Activated T-helper 1 cell treated with anti-CD3 and anti-CD28 coated beads, Interleukin-12 subunit alpha, Interleukin-12 subunit beta, Interleukin-2, Interleukin-4 antibody, amounts not matched to agents 30 ng/mL and 10 ng/mL and 1 ng/mL, durations not matched to agents 14 hours and 24 hours and 36 hours (primary cell): ENCODE measurements at places on chromosomes 3 and 15.

GRCh38 chr3:179967622-179968021 is 69.1 kb downstream of the PEX5L start:
- DNase-seq: no peak

DNA sequence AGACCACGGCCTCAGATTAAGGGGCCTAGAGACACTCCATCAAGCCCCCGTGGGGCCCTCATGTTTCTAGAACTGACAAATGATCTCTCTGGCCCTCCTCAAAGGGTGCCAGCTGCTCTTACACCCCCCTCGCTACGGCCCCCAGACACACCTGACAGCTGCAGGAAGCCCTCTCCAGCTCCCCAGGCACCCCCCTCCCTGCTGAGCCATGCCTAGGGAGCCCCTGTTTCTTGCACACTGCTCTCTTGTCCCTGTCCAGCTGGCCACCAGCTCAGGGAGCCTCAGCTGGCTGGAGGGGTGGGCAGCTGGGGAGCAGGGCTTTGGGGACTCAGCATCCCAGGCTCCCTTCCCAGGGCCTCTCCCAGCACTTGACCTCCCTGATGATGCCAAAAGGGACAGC is 14.8 kb downstream of the TNK2 start:
- no peak for DNase-seq

DNA sequence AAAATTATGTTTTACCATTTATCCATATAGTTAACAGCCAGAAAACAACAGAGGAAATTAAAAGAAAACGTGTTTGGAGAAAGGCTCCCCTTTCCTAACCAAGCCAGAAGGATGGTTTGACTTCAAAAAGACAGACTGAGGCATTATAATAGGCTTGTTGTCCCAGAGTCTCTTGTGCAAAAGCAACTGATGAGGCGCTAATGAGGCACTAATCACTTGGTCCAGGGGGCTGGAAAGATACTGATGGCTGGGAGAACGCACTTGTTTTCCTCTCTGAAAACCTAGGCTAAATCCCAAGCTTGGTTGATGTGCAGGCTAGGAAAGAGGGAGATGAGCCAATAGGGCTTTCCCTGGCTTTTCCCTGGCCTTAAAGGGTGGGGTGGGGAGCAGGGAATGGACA is 389.6 kb downstream of the NTRK3 start:
- no peak for DNase-seq

DNA sequence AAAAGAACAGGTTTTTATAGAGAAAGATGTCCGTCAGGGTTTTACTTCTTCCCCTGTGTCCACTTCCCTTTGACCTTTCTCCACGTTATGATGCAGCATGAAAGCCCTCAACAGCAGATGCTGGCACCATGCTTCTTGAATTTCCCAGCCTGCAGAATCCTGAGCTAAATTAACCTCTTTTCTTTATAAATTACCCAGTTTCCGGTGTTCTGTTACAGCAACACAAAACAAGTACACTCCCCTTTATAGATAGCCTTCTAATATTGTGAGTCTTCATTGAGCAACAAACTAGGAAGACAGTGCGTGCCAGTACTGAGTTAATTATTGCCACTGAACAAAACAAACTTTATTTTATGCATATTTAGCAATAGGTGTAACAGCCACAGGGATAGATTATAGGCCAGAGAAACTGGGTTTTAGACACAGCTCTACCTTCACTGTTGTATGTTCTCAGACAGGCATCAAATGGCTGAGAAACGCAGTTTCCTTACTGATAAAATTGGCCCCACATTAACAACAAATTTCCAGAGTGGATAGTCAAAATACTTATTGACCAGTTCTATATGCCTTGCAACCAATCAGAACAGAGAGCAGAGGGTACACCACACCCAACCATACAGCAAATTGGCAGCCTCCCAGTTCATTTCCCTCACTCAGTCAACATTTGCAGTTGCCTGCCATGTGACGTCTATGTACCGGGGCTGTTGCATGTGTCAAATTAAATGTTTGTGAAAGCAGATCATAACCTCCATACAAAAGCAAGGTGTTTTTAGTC is 14.4 kb upstream of the TBL1XR1 start:
- DNase-seq: no peak

DNA sequence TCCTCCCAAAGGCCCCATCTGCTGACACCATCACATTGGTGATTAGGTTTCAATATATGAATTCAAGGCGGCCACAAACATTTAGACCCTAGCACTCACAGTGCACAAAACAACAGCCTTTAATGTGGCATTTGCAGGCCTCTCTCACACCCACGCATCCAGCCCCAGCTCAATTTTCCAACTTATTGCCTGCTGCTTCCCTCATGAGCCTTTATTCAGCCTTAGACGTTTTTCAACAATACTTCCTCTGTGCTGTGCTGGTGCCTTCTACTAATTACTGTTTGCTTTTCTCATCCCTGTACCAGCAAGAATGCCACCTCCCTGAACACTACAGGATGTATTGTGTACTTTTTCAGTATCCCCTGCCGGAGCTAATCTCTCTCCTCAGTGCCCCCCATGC is 334.6 kb downstream of the GABRB3 start:
- DNase-seq: no peak

GRCh38 chr15:43404130-43404529 is 33.2 kb downstream of the TUBGCP4 start:
- no peak for DNase-seq

DNA sequence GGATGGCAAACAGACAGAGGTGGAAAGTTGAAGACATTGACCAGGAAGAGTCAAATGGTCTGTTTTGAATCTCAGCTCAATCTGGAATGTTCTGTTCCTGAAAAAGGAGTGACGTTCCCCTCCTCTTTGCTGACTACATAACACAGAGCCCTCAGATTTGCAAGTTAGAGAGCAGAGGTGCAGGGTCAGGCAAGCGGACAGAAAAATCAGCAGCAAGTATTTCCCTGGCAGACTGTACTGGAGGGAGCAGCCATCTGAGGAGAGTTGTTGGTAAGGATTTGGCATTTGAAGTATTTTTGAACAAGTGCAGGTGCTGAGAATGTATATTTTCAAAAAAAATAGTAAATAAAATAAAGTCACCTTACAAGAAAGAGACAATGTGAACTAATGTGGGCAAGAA is 17.6 kb downstream of the ZNF80 start:
- DNase-seq: no peak

- no peak for DNase-seq
Observed at GRCh38 chr3:14456794-14457193, 54.4 kb downstream of the SLC6A6 start.

DNA sequence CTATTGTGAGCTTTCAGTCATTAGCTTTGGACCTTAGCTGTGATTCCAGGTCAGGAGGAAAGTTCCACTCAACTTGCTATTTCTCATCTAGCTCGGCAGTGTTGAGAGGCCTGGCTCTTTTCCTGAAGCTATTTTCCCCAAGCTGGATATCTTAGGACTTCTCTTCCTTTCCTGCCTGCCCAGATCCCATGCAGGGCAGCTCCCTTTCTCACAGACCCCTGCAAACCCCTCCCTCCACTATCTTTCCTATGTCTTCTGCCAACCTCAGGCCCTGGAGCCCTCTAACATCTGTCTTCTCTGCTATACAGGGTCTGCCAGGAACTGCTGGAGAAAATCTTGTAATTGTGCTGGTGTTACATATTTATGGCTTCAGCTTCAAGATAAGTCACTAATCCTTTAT is 49.6 kb downstream of the SH3GL3 start:
- no peak for DNase-seq

GRCh38 chr3:165459111-165459510 is 262.9 kb upstream of the SLITRK3 start:
- no peak for DNase-seq
